Progenitor cell of endocrine pancreas (in vitro differentiated cells): ENCODE measurements at places on chromosomes 5 and 9.

GRCh38 chr5:88833371-88834130, 49.4 kb downstream of the MEF2C start:
- no peaks in the 10 kb centered on the region for H3K27me3 ChIP-seq
- no peak overlapping the region for H3K4me3 ChIP-seq
- H3K36me3 ChIP-seq = no peaks in the 10 kb centered on the region
- no peak overlapping the region for H3K27ac ChIP-seq
- H3K4me1 ChIP-seq = peaks cover 4% of the 10 kb centered on the region
- no peak for DNase-seq

DNA sequence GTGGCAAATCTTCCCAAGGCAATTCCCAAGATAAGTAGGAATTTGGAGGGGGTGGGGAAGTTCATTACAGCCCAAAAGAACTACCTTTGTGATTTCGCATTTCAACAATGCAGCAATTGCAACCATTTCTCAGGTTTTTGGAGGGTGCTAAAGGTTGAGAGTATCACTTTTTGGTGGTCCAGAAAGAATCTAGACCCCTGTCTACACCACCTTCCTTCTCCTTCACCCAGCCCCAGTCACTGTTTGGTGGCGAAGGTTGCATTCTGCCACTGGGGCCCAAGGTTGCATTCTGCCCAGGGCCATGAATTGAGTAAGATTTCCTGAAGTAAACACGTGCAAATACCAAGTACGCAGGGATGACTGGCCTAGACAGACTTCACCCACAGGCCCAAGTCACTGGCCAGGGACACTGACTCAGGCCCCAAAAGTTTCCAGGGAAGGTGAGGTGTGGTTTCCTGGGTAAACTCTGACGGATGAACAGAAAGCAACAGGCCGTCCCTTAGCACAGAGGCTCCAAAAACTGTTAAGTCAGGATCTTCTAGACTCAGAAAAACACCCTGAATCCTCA, 5.7 kb downstream of the PDE6A start:
- H3K4me1 ChIP-seq = peaks cover 41% of the 10 kb centered on the region
- H3K36me3 ChIP-seq = no peaks in the 10 kb centered on the region
- no peak overlapping the region for H3K4me3 ChIP-seq
- H3K27ac ChIP-seq = no peak overlapping the region
- no peaks in the 10 kb centered on the region for H3K27me3 ChIP-seq
- DNase-seq = no peak

GRCh38 chr5:97071101-97071500, 71.3 kb downstream of the LIX1 start:
- H3K4me1 ChIP-seq = peaks cover 4% of the 10 kb centered on the region
- H3K4me3 ChIP-seq = no peak overlapping the region
- DNase-seq = no peak
- no peaks in the 10 kb centered on the region for H3K27me3 ChIP-seq

GRCh38 chr9:83572524-83572923, 34.3 kb upstream of the FRMD3 start:
- no peak for DNase-seq
- H3K4me1 ChIP-seq = no peaks in the 10 kb centered on the region
- peaks cover under 1% of the 10 kb centered on the region for H3K36me3 ChIP-seq

- H3K27ac ChIP-seq = no peak overlapping the region
- H3K36me3 ChIP-seq = peaks cover 4% of the 10 kb centered on the region
- H3K4me3 ChIP-seq = no peak overlapping the region
- peaks cover 13% of the 10 kb centered on the region for H3K27me3 ChIP-seq
- H3K4me1 ChIP-seq = peaks cover 23% of the 10 kb centered on the region
These were observed 20.8 kb downstream of the RETREG1 start for GRCh38 chr5:16595881-16596580.

DNA sequence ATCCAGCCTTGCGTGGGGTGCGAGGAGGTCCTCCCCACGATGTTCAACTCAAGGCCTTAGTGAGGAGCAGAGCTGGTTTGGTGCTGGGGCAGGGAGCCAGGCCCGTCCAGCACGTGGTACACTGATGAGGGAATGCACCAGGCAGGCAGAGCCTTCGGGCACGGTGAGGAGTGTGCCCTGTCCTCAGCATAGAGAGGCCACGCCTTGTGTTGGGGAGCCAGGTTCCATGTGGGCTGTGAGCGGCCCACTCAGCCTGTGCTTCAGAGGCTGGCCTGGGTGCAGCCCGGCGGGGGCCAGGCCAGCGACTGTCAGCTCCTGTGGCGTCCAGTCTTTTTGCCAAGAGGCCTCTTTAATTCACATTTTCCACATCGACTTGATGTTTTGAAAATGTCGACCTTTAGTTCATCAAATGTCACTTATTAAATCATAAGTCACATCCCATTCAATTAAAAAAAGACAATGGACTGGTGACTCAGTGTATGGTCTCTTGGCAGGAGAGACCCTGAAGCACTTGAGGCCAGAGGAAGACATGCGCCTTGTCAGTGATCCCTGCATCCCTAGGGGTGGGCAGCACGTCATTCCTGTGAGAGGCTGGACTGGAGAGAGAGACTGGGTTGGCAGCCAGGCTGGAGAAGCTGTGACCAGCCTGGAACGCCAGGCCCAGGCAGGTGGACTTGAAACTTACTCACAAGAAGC, 21.7 kb downstream of the ERGIC1 start:
- H3K27ac ChIP-seq = peak overlapping the region; percentile 6
- no peak overlapping the region for H3K4me3 ChIP-seq
- peaks cover 25% of the 10 kb centered on the region for H3K4me1 ChIP-seq
- no peak for DNase-seq

- DNase-seq = no peak
- H3K4me3 ChIP-seq = peak overlapping the region; percentile 9
- peaks cover 25% of the 10 kb centered on the region for H3K4me1 ChIP-seq
- peaks cover 6% of the 10 kb centered on the region for H3K27me3 ChIP-seq
These were observed 10.4 kb upstream of the WNK2 start for GRCh38 chr9:93173365-93174051.

DNA sequence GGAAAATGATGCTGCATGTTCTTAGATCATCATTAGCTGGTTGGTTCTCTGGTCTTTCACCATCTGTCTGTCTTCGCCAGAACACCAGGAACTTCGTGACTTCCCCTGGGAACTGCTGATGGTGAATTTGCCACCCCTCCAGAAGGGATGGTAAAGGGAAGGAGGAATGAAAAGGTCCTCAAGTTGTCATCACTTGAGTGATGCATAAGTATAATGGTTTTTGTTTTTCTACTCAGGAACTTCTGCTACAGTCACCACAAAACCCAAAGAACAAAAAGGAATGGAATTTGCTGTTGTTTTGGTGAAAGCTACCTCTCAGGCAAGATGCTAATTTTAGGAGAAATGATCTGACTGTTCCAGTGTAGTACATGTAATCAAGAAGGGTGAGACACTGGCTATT, 328.4 kb downstream of the ARHGEF28 start:
- no peaks in the 10 kb centered on the region for H3K36me3 ChIP-seq
- no peak for DNase-seq
- no peaks in the 10 kb centered on the region for H3K27me3 ChIP-seq
- no peak overlapping the region for H3K4me3 ChIP-seq
- no peaks in the 10 kb centered on the region for H3K4me1 ChIP-seq
- no peak overlapping the region for H3K27ac ChIP-seq

DNA sequence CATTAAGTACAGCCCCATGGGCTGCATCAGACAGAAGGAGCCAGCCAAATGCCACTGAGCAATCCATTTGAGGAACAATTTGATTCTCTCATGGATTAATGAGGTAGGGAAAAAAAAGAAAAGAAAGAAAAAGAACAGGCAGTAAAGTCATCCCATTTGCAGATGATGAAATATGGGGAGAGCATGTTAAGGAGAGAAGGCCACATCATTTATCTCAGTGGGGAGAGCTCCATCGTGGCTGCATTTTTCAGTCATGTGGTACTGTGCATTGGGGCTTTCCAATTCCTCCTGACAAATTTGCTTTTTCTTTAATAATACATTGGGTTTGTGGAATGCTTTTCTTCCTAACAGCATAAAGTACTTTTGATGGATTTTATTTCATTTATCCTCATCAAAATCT, 375.2 kb upstream of the TLE4 start:
- no peak overlapping the region for H3K4me3 ChIP-seq
- DNase-seq = no peak
- H3K36me3 ChIP-seq = no peaks in the 10 kb centered on the region

- no peak overlapping the region for H3K4me3 ChIP-seq
- H3K4me1 ChIP-seq = no peaks in the 10 kb centered on the region
- H3K27me3 ChIP-seq = peaks cover 7% of the 10 kb centered on the region
- no peak overlapping the region for H3K27ac ChIP-seq
- H3K36me3 ChIP-seq = no peaks in the 10 kb centered on the region
These were observed 165.6 kb upstream of the MPDZ start for GRCh38 chr9:13445103-13445500.

- no peak overlapping the region for H3K4me3 ChIP-seq
- peaks cover 4% of the 10 kb centered on the region for H3K4me1 ChIP-seq
- H3K27ac ChIP-seq = no peak overlapping the region
- no peaks in the 10 kb centered on the region for H3K36me3 ChIP-seq
- H3K27me3 ChIP-seq = peaks cover 4% of the 10 kb centered on the region
These were observed 153.7 kb upstream of the GPR151 start for GRCh38 chr5:146669656-146670055.

- no peak for DNase-seq
- H3K27me3 ChIP-seq = no peaks in the 10 kb centered on the region
- H3K36me3 ChIP-seq = no peaks in the 10 kb centered on the region
- no peaks in the 10 kb centered on the region for H3K4me1 ChIP-seq
These were observed 1107.0 kb upstream of the SEMA6A start for GRCh38 chr5:117681431-117682254.

- H3K4me1 ChIP-seq = peaks cover 1% of the 10 kb centered on the region
- H3K27me3 ChIP-seq = no peaks in the 10 kb centered on the region
- no peak overlapping the region for H3K4me3 ChIP-seq
- H3K27ac ChIP-seq = no peak overlapping the region
These were observed 77.3 kb downstream of the LRSAM1 start for GRCh38 chr9:127528422-127529251.

GRCh38 chr5:170632985-170633234, 129.1 kb downstream of the KCNIP1 start:
- H3K4me3 ChIP-seq = peak overlapping the region; percentile 68
- H3K27ac ChIP-seq = peak overlapping the region; percentile 96
- peaks cover 15% of the 10 kb centered on the region for H3K27me3 ChIP-seq
- no peaks in the 10 kb centered on the region for H3K36me3 ChIP-seq

DNA sequence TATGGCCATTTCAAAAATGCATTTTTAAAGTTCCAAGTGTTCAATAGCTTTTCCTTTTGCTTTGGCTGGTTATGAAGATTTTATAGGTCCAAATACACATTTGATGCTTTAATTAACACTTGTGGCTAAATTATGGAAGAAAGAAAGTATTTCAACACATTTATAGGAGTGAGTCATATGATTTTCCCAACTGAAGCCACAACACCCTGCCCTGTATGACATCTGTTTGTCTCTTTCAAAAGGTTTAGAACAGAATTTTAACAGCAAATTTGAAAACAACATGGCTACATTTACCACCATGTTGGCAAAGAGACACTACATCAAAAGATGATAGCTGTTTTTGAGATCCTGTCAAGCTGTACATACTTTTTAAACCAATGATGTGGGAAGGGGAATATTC, 99.4 kb downstream of the TMEM174 start:
- H3K27ac ChIP-seq = no peak overlapping the region
- H3K36me3 ChIP-seq = no peaks in the 10 kb centered on the region
- no peak for DNase-seq
- H3K4me1 ChIP-seq = peaks cover 4% of the 10 kb centered on the region

DNA sequence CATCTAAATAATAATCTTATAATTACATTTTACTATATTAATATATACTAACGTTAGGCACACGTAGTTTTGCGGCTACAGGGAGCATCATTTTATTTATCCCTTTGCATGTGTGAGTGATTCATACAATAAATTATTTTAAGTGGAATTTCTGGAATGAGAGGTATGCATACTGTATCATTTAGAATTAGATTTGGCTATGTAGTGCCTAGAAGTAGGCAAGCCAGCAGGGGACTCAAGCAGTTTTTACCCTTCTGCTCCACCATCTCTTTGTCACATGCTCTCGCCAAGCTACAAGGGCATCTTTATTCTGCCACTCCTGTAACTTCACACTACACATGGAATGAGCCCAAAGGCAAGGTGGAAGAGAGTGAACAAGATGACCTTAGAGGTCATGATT, 60.8 kb downstream of the MEGF10 start:
- H3K4me1 ChIP-seq = peaks cover 18% of the 10 kb centered on the region
- no peak for DNase-seq
- no peak overlapping the region for H3K27ac ChIP-seq
- no peak overlapping the region for H3K4me3 ChIP-seq
